ENCODE measurements at places on chromosomes 13 and 19. TPM values are rescaled to one million over a fixed set of nuclear protein-coding genes. Genes with fewer than 3 reads are reported as not detected.

The KLF1 gene
- not detected for total RNA-seq

GRCh38 chr19:47707135-47707925 is 5.9 kb upstream of the EHD2 start:
- no peaks in the 10 kb centered on the region for H3K27me3 ChIP-seq
- no peaks in the 10 kb centered on the region for H3K4me1 ChIP-seq
- no peak overlapping the region for H3K4me3 ChIP-seq
- no peak overlapping the region for H3K27ac ChIP-seq
- peaks cover 3% of the 10 kb centered on the region for H3K36me3 ChIP-seq
- DNase-seq, result peak; percentile 71

The DOCK9 gene
- total RNA-seq, result 159 TPM

DNA sequence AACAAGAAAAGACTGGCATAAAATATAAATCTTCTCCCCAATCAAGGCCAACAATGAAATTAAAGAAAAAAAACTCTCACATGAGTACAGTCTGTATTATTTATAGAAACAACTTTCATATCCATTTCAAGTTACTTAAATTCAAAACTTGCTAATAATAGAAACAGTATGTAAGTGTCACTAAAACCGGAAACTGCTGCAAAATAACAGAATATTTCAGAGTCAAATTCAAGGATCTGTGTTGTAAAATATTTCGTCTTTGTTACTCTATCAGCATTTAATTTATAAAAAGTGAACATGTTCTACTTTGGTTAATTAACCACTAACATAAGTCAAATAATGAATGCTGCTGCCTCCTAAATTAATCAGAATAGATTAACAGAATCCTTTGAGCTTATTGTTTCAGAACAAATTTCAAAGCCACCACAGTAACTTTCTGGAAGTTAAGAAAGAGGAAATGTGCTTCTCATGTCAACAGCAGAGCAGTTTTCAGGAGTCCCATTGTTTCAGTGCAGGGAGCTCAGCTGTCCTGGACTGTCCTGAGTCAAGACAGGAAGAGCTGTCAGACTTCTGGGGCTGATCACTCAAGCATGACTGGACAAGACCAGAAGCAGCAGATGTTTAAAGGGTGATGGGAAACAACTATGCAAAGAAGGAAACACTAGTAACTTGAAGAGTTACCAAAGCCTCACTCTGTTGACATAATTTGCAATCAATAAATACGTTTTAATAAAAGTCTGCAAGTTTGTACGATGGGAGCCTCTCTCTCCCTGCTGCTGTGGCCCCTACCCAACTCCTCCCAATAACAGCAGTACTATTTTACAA is 76.9 kb downstream of the FOXO1 start:
- H3K27ac ChIP-seq, result peak overlapping the region; percentile 55
- H3K27me3 ChIP-seq, result no peaks in the 10 kb centered on the region
- no peak overlapping the region for H3K4me3 ChIP-seq

- no peaks in the 10 kb centered on the region for H3K4me1 ChIP-seq
- no peak overlapping the region for H3K4me3 ChIP-seq
- H3K27me3 ChIP-seq, result no peaks in the 10 kb centered on the region
- DNase-seq, result no peak
- H3K27ac ChIP-seq, result no peak overlapping the region
Observed at GRCh38 chr13:78430166-78430791, 173.1 kb downstream of the POU4F1 start.

The SLC7A9 gene
- 2.1 TPM for total RNA-seq

The ZNF525 gene
- total RNA-seq, result 12.1 TPM

- no peak overlapping the region for H3K27ac ChIP-seq
- no peak for DNase-seq
- H3K4me1 ChIP-seq, result no peaks in the 10 kb centered on the region
- no peak overlapping the region for H3K4me3 ChIP-seq
- no peaks in the 10 kb centered on the region for H3K27me3 ChIP-seq
- no peaks in the 10 kb centered on the region for H3K36me3 ChIP-seq
Observed at GRCh38 chr13:111343186-111343805, 22.9 kb downstream of the TEX29 start.

- H3K4me1 ChIP-seq, result no peaks in the 10 kb centered on the region
- H3K27me3 ChIP-seq, result no peaks in the 10 kb centered on the region
- no peaks in the 10 kb centered on the region for H3K36me3 ChIP-seq
- H3K27ac ChIP-seq, result no peak overlapping the region
- no peak overlapping the region for H3K4me3 ChIP-seq
Observed at GRCh38 chr13:80054806-80055205, 286.1 kb downstream of the SPRY2 start.

- no peak overlapping the region for H3K4me3 ChIP-seq
- H3K36me3 ChIP-seq, result no peaks in the 10 kb centered on the region
- DNase-seq, result no peak
Observed at GRCh38 chr19:34131100-34131499, 41.2 kb upstream of the LSM14A start.

GRCh38 chr13:33785384-33785783 is 32.6 kb upstream of the RFC3 start:
- H3K27me3 ChIP-seq, result no peaks in the 10 kb centered on the region
- no peaks in the 10 kb centered on the region for H3K4me1 ChIP-seq
- no peaks in the 10 kb centered on the region for H3K36me3 ChIP-seq
- H3K27ac ChIP-seq, result no peak overlapping the region
- H3K4me3 ChIP-seq, result no peak overlapping the region
- no peak for DNase-seq

The RCBTB1 gene
- total RNA-seq, result 172 TPM

The CACNG7 gene
- total RNA-seq, result not detected

The SIGLEC8 gene
- total RNA-seq, result 0.49 TPM

The CYP4F2 gene
- not detected for total RNA-seq

DNA sequence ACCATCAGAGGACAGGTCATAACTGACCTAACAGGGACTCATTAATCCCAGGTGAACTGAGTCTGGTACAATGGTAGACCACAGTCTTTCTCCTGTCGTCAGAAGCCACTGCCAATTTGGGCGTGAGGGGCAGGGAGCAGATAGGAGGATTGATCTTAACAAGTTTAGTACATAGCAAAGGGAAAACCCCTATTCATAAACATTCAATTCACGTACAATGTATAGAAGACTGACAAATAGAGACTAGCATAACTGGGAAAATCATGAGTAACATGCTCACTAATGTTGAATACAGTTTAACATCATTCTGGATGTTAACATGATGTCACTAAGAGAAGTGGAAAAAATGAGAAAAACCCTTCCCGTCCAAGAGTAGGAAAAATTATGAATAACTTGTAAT is 54.1 kb downstream of the SLC7A1 start:
- H3K4me1 ChIP-seq, result no peaks in the 10 kb centered on the region
- H3K27ac ChIP-seq, result no peak overlapping the region
- H3K36me3 ChIP-seq, result no peaks in the 10 kb centered on the region
- no peak overlapping the region for H3K4me3 ChIP-seq
- no peak for DNase-seq

GRCh38 chr13:114154476-114154875 is 22.1 kb upstream of the RASA3 start:
- H3K27me3 ChIP-seq, result no peaks in the 10 kb centered on the region
- no peak overlapping the region for H3K4me3 ChIP-seq
- no peak overlapping the region for H3K27ac ChIP-seq
- no peaks in the 10 kb centered on the region for H3K4me1 ChIP-seq
- DNase-seq, result no peak

DNA sequence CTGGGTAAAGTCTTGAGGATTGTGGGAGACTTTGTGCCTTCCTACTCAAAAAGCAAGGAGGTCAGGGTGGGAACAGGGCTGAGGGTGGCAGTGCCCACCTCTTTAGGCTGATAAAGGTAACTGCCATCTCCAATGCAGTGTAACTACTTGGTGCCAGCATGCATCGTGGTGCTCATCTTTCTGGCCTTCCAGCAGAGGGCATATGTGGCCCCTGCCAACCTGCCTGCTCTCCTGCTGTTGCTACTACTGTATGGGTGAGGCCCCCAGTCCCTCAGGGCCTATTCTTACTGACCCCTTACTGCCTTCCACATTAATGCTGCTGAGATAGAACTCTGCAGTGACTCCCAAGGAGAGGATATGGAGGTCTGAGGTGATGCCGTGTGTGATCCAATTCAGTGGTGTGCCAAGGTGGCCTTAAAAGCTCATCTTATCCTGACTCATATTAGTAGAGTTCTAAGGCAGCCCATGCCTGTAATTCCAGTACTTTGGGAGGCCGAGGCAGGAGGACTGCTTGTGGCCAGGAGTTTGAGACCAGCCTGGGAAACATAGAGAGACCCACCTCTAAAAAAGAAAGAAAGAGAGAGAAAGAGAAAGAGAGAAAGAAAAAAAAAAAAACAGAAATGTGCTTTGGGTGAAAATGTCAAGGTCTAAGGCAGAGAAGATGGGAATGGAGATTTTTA is 9.7 kb upstream of the ARHGAP45 start:
- no peak overlapping the region for H3K4me3 ChIP-seq
- H3K27me3 ChIP-seq, result no peaks in the 10 kb centered on the region
- H3K36me3 ChIP-seq, result no peaks in the 10 kb centered on the region
- H3K4me1 ChIP-seq, result no peaks in the 10 kb centered on the region

GRCh38 chr13:24004142-24004899 is 107.0 kb upstream of the C1QTNF9B start:
- peaks cover 4% of the 10 kb centered on the region for H3K4me1 ChIP-seq
- no peak overlapping the region for H3K27ac ChIP-seq
- no peaks in the 10 kb centered on the region for H3K36me3 ChIP-seq
- H3K27me3 ChIP-seq, result no peaks in the 10 kb centered on the region
- DNase-seq, result no peak

- H3K27ac ChIP-seq, result peak overlapping the region; percentile 8
- no peaks in the 10 kb centered on the region for H3K36me3 ChIP-seq
- H3K4me3 ChIP-seq, result no peak overlapping the region
- no peaks in the 10 kb centered on the region for H3K4me1 ChIP-seq
- peak; percentile 16 for DNase-seq
- H3K27me3 ChIP-seq, result no peaks in the 10 kb centered on the region
Observed at GRCh38 chr19:2507109-2507508, 31.2 kb downstream of the GADD45B start.

The CD320 gene
- 114 TPM for total RNA-seq

The RPL28 gene
- total RNA-seq, result 248 TPM

DNA sequence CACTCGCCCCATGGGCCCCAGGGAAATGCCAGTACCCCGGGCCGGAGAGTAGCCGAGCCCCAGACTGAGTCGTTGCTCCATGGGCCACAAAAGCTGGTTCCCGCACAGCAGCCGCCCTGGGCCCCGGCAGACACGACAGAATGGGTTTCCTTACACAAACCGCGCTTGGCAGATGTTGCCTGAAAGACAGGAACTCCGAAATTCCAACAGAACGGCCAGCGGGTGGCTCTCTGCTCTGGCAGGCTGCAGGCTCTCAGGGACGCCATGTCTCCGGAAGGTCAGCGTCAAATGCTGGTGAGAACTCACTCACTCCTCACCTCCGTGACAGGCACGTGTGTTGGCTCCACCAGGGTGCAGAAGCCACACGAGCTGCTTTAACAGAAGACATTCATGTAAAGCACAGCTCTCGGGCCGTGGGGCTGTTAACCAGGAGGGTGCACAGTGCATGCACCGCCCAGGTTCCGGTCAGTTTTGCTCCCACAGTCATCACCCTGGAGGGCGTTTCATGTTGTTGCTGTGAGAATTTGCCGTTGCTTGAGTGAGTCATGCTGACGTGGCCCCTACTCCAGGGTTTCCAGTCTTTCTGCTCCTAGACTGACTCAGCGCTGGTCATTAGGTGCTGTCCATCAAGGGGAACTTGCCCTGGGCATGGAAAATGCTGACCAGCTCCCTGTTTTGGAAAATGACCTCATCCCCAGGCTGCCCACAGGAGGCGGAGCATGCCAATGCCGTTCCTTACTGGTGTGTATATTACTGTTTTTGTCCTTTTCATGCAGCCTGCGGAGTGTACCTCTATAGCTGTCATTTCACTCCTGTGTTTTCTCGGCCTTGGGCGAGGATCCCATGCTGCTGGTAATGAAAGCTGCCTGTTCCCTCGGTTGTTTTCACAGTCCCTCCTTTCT is 44.8 kb downstream of the ANKRD10 start:
- peak overlapping the region; percentile 74 for H3K27ac ChIP-seq
- H3K27me3 ChIP-seq, result no peaks in the 10 kb centered on the region
- no peaks in the 10 kb centered on the region for H3K36me3 ChIP-seq

DNA sequence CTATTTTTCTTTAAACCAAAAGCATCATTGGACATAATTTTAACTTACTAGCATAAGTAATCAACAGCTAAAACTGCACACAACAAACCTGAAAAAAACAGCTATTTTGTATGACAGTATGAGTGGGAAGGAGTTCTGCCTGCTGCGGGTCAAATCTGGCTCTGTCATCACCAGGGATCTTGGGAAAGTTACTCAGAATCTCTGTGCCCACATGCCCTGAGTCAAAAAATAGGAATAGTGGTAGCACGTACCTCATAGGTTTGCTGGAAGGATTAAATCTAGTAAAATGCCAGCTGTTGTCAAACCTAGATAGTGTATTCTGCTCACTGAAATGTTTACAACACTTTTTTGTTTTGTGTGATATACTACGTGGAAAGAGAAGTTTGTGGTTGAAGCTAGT is 1.1 kb downstream of the CLN5 start:
- no peaks in the 10 kb centered on the region for H3K27me3 ChIP-seq
- H3K36me3 ChIP-seq, result peaks cover 11% of the 10 kb centered on the region
- no peak overlapping the region for H3K4me3 ChIP-seq
- DNase-seq, result no peak
- peaks cover 42% of the 10 kb centered on the region for H3K4me1 ChIP-seq

The BRCA2 gene
- 6.3 TPM for total RNA-seq

The GPR12 gene
- total RNA-seq, result 0.33 TPM

DNA sequence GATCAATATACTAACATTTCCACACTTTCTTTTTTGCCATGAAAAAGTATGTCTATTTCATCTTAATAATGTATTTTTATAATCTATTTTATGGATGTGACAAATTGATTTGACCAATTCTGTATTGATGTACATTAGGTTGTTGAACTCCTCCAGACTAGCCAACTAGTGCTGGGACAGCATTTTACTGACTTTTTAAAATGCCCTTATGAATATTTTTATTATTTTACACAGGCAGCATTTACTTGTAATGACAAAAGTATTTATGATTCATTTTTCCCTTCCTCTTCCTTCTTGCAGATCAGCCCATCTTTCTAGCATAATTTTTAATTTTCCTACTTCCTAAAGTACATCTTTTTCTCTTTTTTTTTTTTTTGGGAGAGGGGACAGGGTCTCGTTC is 918 bp upstream of the FUZ start:
- DNase-seq, result no peak
- H3K4me1 ChIP-seq, result peaks cover 21% of the 10 kb centered on the region
- peak overlapping the region; percentile 97 for H3K27ac ChIP-seq
- H3K36me3 ChIP-seq, result no peaks in the 10 kb centered on the region

- H3K36me3 ChIP-seq, result peaks cover 31% of the 10 kb centered on the region
- no peaks in the 10 kb centered on the region for H3K4me1 ChIP-seq
- H3K27me3 ChIP-seq, result no peaks in the 10 kb centered on the region
- no peak overlapping the region for H3K4me3 ChIP-seq
Observed at GRCh38 chr19:40705362-40705651, 11.4 kb downstream of the COQ8B start.

GRCh38 chr13:61466280-61466679 is 50.6 kb upstream of the PCDH20 start:
- H3K27ac ChIP-seq, result no peak overlapping the region
- DNase-seq, result no peak
- H3K4me3 ChIP-seq, result no peak overlapping the region
- no peaks in the 10 kb centered on the region for H3K36me3 ChIP-seq
- H3K4me1 ChIP-seq, result no peaks in the 10 kb centered on the region
- H3K27me3 ChIP-seq, result no peaks in the 10 kb centered on the region

Measured in thyroid gland (tissue), 4 donors.